Stimulated activated CD8-positive, alpha-beta memory T cell treated with anti-CD3 and anti-CD28 coated beads, Interleukin-7, amount 100 ng/mL, for 1 hour (primary cell): ENCODE measurements at places on chromosomes 6 and 20.

DNA sequence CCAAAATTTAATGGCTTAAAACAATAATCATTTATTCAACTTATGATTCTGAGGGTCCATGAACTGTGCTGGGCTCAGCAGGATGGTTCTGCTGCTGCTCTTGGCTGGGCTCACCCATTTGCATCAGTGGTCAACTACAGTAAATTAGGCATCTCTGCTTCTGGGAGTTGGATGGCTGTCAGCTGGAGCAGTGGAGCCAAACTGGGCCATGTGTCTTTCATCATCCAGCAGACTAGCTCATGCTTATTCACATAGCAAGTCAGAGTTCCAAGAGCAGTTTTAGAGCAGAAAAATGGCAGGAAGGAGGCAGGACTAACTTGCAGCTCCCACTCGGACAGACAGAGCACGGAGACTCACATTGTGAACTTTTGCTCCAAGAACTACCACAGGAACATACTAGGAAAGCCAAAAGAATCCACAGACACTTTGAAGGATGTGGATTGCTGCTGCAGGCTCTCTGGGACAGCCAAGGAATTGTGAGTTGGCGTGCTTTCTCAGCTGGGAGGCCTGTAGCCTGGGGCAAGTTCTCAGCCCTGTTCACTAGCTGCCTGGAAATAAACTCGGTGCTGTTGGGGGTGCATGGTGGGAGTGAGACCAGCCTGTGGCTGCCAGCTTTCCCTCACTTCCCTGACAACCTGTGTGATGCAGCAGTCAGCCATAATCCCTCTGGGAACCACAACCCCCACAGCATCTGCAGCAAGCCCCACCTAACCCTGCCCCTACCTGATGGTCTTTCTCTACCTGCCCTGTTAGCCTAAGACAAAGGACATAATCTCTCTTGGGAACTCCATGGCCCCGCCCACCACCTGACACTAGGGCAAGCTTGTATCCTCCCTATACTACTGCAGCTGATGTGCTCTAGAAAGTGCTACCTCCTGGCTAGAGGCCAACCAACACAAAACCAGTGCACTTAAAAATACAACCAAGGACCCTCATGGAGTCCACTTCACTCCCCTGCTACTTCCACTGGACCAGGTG, 129.0 kb downstream of the JPH2 start:
- no peak for DNase-seq

DNA sequence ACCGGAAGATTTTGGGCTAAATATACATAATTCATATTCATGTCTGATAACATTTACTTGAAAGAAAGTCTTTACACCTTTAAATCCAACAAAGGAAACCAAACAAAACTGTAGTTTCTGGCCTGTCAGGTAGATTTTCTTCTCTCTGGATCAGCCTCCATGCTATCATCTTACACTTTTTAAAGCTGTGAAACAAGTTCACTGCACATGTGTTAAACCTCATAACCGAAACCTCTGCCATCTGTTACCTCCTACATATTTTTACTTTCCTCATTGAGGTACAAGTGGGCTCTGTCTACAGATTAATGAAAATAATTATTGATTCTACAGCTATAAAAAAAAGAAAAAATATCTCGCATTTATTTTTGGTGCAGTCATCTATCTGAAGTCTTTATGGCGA, 149.9 kb downstream of the RALGAPA2 start:
- no peak for DNase-seq

- DNase-seq = no peak
Measured at GRCh38 chr20:37523911-37524700, 3.1 kb downstream of the NNAT start.

GRCh38 chr6:27136978-27137814, 110.3 kb upstream of the PRSS16 start:
- DNase-seq = no peak

DNA sequence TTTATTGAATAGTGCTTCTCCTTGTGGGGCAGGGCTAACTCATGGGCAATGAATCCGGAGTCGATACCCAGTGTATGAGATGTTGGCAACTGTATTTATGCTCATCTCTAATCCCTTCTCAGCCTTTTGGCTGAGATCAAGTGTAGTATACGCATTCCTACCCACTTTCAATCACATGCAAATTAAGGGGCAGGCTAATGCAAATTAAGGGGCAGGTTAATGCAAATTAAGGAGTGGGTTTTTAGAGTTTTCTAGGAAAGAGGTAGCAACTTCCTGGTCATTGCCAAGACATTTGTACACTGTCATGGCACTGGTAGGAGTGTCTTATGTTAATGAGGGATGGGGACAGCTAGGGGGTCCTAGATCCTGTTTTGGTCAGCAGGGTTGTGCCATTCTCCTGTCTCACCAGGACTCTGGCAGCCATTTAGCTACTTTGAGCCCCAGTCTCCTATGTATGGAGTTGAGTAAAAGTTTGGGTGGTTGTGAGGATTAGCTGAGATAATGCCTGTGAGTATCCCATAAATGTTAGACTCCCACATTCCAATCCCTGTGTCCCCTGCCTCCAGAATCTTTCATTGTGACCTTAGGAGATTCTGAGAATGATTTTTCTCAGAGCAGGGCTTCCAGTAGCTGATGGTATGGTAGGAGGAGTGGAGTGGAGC, at the start of gene CNBD2:
TSS of gene CNBD2 (plus strand) at position 612 of the 662 bp plus-strand sequence. CDS start 173 bp downstream, outside the sequence.
- DNase-seq = no peak

- no peak for DNase-seq
Measured at GRCh38 chr6:137846274-137846673, 20.8 kb upstream of the TNFAIP3 start.

GRCh38 chr20:57717797-57718196, 8.0 kb upstream of the PMEPA1 start:
- no peak for DNase-seq

GRCh38 chr6:41492261-41492891, 53.8 kb upstream of the FOXP4 start:
- DNase-seq = no peak

GRCh38 chr6:152721956-152722355, 24.3 kb downstream of the MYCT1 start:
- DNase-seq = no peak

DNA sequence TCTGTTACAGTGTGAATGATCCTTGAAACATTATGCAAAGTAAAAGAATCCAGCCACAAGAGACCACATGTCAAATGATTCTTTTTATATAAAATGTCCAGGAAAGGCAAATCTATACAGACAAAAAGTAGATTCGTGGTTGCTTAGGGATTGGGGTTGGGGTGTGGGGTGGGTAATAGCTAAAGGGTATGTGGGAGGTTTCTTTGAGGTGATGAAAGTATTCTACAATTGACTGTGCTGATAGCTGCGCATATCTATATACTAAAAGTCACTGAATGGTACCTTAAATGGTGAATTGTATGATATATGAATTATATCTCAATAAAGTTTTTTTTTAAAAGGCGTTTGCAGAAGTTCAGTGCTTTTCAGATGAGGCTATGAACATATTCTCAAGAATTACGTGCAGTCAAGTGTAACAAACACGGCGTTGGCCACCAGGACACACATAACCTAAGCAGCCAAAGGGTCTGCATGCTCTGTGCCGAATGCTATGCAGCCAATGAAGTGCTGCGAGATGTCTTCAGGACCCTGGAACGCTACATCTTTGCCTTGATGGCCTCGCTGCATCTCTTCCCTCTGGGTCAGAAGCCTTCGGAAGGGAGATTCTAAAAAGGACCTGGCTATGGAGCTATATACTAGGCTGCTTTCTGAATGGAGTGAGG, 96.9 kb downstream of the SCML4 start:
- no peak for DNase-seq

GRCh38 chr20:52438326-52438963, 246.9 kb upstream of the ZFP64 start:
- no peak for DNase-seq

GRCh38 chr6:87628881-87629280, 38.9 kb downstream of the ORC3 start:
- DNase-seq = no peak

GRCh38 chr6:8139451-8139850, 37.1 kb upstream of the EEF1E1 start:
- DNase-seq = no peak

DNA sequence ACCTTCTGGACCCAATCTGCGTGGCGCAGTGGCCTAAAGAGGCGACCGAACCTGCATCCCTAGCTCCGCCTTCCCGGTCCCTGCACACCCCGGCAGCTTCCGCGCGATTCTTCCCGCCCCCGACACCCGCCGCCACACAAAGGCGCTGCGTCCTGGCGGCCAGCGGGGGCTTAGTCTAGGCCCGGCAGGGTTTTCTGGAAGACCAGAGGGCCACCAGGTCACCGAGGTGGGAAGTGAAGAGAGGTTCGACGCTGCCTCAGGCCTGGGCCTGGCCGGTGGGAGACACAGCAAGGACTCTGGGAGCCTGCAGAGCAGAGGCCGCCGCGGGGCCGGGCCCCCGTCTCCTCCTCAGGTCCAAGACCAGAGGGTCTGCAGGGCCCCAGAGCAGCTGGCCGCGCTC, 154.9 kb downstream of the OR2B2 start:
- DNase-seq = no peak

DNA sequence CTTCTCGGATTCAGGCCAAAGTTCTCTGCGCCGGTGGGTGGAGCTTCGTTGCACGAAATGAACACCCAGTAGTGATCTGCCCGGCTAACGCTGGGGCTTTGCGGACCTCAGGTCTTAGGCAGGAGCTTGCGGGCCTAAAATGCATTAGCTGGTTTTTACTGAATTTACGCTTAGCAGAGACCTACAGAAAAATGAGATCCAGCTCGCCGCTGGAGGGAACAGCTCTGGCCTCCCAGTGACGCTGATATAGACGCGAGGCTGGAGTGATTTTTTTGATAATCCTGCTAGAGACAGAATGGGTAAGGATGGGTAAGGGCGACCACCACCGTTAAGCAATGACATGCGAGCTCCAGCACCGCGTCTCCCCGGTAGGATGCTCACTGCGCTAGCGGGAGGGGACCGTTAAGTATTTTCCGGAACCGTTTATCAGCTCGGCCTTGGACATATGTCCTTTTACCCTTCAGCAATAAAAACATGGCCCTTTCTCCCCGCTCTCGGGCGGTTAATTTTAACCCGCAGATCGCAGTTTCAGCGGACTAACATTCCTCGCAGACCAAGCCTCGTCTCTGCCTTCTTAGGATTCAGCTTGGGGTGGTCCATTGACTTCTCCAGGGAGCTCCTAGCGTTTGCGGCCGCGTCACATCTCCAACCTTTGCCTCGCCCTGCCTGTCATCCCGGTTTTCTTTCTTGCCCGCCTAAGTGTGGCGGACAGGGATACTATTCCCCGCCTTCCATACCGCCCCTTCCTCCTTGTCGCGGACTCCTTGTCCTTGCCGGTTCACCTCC, 109.3 kb downstream of the GPX5 start:
- DNase-seq = no peak

DNA sequence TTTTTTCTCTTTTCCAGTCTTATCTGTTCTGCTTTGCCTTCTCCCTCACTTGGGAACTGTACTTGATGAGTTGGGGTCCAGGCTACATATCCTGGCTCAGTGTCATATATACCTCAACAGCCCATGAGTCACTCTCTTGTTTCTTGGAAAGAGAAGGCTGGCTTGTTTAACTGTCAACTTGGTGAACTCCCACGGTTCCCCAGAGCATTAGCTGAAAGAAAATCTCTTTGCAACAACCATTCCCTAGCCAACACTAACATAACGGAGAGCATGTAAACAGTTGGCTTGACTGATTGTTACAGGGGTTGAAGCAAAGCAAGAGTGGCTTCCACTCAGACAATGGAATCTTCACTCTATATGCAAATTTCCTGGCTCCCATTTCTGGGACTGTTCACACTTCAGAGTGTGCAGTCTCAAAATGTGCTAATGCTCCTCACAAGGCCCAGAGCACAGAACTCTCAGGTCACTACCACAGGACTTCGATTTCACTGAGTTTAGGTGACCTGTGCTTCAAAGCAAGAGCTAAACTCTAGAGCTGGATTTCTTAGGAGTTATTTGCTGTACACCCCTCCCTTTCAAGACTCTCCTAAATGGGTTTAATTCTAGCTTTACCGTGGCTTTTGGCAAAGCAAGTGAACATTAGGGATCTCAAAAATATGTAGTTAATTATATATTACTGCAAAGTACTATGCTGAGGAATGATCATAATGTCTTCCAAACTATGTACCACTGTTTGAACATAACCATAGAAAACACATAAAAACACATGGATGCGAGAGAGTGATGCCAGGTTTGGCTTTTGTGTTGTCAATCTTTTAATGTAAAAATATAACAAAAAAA, 609.8 kb downstream of the RFPL4B start:
- no peak for DNase-seq

DNA sequence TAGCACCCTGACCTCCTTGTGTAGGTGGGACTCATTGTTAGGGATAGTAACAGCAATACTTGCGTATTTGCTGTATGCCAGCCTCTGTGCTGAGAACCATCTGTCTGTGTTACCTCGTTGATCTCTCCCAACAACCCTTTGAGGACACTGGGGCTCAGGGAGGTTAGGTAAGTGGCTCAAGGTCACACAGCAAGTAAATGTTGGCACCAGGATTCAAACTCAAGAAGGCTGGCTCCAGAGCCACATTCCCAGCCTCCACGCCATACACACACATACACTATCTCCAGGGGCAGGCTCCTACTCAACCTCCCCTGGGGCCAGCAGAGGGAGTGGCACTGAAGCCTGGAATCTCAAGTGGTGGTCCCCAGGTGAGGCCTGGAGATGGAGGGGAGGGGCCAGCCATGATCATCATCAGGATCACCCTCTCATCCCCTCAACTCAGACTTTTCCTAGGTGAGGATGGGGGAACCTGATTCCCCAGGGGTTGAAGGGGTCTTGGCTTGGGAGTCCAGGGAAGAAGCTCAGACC, 109.4 kb downstream of the DLGAP4 start:
- DNase-seq = no peak

DNA sequence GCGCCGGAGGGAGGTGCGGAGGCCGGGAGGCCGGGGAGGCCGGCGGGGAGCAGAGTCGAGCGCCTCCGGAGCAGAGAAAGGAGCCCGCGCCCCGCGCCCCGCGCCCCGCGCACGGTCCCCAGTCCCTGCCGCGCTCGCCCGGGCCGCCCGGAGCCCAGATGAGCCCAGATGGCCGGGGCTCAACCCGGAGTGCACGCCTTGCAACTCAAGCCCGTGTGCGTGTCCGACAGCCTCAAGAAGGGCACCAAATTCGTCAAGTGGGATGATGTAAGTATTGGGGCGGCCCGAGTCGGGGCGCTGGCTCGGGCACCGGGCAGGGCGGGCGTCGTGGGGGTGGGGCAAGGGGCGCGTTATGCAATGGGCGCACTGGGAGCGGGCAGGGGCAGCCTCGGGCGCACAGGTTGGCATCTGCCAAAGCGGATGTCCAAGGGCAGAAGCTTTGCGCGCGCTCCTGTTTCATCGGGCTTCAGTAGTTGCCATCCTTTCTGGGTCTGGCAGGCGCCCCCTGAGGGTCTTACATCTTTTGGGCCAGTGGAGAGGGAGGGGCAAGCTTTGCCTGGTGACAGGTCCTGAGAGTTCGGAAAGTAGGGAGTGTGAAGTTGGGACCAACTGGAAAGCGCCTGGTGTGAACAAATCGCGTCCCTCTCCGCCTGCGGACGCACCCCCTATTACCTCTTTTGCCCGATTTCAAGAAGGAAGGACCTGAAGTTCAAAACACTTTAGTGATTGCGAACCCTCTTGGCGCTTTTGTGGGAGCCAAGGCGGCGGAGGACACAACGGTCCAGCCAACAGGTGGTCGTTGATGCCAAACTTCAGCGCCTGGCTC, 631 bp downstream of the PLCB1 start:
- DNase-seq = no peak
